ENCODE measurements at places on chromosomes 1 and 21.

DNA sequence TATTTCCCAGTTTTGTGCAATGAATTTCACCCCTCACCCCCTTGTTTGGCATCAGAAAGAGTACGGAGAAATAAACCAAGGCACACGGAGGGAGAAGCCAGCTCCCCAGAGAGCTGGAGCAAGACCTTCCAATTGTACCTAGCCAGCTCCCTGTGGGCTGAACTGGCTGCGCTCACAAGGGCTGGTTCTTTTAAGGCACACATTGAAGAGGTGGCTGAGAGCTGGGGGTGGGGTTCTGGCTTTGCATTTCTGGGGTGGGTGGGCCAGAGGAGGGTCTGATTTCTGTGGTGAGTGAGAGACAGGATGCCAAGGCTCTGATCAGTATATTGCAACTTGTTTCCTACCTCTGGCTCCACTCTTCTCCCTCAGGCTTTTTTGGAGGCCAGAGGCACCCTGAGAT is 39.5 kb upstream of the NFASC start:
- DNase-seq, result no peak

DNA sequence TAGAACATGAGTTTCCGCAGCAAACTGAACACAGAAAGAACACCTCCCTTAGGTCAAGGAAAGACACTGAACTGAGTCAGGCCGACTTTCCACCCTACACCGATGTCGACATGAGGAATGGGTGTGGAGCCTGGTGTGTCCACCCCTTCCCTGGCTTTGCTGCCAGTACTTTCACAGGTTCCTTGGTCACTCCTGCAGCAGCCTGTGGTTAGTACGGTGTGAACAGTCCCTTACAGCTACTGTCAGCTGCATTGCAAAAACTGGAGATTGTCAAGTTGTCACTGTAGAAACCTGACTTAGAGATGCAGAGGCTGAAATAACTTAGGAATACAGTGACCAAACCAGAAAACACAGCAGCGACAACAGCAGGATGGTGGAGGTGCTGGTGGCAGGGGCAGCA is 7.1 kb downstream of the PGLYRP3 start:
- no peak for DNase-seq

DNA sequence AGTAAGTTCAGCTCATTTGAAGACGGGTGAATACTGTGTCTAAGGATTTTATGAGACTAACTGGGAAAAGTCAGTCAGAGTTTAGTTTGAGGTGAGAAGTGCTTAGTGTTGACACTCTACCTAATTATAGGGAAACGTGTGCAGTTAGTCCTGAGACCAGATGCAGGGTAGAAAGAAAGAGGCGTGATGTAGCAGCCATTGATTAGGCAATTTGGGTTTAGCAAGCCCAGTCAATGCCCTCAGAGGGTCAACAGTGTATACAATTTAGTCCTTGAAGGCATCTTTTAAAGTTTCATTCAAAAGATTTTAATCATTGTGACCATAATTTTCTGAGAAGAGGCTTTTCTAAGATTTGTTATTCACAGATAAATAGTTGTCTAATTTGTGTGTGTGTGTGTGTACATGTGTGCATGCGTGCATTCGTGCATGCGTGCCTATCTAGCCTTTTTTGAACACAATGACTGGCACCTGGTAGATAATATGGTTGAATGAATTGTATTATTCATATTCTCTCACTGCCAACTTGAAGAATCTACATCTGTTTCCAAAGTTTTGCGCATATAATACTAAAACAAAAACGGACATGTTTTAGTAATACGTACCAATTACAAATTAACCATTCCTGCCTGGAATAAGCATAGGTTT is 332.9 kb downstream of the SRGAP2C start:
- no peak for DNase-seq

DNA sequence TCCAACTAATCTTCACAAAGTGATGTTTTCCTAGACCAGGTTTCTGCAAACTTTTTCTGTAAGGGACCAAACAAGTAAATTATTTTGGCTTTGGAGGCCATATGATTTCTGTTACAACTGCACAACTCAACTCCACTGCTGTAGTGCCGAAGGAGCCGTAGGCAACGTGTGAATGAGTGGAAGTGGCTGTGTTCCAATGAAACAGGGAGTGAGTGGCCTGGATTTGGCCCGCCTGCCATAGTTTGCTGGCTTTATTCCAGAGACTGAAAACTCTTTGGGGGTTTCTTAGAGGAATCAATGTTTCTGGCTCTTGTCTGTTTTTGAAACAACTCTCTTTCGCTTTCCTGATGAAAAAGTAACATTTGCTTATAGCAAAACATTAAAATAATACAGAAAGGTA is 12.6 kb upstream of the ACTL8 start:
- no peak for DNase-seq

GRCh38 chr21:46116776-46117585 is 19.1 kb downstream of the COL6A2 start:
- no peak for DNase-seq

GRCh38 chr1:30305519-30305918 is 417.9 kb downstream of the MATN1 start:
- DNase-seq, result no peak

GRCh38 chr1:180675586-180675985 is 43.8 kb downstream of the XPR1 start:
- DNase-seq, result no peak

DNA sequence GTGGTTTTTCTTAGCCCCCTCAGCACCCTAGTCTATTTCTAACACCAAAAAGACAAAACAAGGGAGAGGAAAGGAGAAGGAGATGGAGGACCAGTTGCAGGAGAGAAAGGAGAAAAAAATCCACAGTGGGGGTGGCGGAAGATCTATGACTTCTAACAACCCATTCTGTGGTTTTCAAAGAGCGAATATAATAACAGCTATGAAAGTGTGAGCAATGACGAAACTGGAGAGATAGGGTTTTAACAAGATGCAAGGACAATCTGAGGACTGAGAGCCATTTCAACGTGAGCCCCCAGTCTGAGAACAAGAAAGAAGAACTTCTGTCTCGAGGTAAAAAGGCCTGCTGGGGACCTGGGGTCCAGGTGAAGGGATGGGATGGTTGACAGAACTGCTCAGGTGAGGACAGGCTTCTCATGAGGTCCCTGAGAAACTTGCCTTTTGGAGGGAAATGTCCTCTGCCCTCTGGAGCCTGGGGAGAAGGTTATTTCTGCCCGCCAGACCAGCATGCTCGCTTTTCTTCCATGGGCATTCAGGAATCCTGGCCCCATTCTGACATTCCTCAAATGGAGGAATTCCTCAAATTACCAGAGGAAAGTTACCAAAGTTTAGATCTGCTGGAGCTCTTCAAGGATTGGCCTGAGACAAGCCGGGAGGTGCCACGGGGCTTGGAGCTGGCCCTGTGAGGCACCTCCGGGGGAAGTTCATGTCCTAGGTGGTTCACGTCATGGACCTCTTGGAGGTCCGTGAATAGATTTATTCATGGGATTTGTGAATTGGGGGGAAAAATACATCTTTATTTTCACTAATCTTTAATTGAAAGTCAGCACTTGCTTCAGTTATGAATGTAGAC is at the start of gene CD160:
TSS of gene CD160 (plus strand) at position 270 of the 850 bp plus-strand sequence. CDS start 8,829 bp downstream, outside the sequence.
- no peak for DNase-seq

DNA sequence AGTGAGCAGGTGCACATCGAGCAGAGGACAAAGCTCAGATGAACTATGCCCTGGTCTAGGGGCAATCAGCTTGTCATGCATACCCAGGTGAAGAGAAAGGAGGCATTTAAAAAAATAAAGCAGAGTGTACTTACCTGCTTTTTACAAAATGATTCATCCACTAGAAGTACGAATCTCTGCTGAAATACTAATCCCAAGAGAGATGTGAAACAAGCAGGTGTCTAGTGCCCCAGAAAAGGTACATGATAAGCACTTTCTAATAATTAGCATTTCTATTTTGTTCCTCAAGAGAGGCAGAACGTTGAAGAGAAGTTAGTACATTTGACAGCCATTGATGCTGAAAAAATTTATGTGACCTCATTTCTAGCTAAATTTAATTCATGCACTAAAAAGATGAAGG is 31.1 kb downstream of the CHODL start:
- no peak for DNase-seq

DNA sequence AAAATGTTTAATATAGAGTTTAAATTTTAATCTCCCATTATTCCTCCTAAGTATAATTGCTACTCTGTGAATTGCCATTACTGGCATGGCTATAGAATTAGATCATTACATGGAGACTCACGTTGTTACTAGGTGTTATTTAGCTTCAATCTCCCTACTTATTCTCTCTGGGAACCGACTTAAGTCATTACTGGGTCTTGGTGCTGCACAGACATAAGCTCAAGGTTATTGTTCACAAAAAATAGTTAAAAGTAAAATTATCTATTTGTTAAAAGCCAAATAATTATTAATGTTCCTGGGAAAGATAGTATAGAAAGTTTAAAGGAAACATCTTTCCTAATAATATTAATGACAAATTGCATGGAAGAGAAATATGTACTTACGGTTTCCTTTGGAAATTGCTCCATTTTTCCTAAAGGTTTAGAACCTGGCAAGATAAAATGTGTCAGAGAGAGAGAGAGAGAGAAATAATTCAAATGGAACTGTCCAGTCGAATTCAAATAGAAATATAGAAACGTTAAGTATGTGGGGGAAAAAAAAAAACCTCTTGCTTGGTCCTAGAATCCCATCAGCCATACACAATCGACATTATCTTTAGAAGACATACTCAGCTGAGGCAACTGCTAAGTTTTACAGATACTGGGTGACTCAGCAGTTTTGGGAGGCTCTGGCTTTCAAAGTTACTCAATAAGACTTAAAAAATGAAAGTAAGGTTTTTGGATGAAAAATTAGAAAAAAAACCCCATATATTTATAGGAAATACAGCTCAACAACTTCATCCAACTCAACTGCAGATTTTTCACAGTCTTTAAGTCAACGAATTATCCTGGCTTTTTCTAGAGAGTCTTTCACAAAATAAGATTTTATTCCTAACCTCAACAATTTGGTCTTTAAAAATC is at the start of gene SPTA1:
TSS of gene SPTA1 (minus strand) at position 605 of the 899 bp plus-strand sequence. CDS start at position 407, 198 bp downstream.
- no peak for DNase-seq

DNA sequence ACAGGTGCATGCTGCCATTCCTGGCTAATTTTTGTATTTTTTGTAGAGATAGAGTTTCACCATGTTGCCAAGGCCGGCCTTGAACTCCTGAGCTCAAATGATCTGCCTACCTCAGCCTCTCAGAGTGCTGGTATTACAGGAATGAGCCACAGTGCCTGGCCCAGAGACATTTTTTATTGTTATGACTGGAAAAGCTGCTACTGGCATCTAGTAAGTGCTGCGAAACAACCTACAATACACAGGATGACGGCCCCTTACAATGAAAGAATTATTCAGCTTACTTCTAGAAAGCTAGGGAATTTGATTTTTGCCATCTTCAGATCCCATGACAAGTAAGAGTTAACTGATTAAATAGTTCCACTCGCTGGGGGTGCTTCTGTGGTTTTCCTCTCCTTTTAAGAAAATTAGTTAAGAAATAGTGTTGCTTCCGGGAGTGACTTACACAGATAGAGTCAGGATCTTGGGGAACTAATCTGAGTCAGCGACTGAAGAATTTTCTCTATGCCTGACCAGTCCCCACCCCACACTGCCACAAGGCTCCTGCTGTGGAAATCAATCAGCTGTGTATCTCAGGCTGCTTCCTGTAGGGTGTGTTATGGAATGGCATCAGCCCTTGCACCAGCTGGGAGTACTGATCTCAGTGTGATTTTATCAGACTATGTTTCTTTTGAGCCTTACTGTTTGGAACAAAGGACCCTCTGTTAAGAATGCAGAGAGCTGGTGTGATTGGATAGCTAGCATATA is 93.0 kb upstream of the BMP8A start:
- peak; percentile 84 for DNase-seq

DNA sequence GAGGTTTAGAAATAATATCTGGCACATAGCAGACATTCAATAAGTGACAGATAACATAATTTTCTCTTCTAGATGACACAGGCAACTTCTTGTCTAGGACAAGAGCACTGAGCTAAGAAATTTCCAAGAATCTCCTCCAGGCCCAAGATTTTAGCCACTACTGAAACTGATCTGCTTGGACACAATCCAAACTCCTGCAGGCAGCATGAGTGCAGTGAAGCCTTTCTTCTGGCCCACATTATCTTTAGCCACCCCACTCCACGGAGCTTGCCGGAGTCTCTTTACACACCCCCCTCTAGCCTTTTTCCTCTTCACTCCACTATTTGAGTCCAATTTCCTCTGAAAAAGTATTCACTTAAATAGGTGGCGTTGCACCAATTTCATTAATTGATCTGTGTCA is 142.9 kb upstream of the DUSP10 start:
- no peak for DNase-seq

DNA sequence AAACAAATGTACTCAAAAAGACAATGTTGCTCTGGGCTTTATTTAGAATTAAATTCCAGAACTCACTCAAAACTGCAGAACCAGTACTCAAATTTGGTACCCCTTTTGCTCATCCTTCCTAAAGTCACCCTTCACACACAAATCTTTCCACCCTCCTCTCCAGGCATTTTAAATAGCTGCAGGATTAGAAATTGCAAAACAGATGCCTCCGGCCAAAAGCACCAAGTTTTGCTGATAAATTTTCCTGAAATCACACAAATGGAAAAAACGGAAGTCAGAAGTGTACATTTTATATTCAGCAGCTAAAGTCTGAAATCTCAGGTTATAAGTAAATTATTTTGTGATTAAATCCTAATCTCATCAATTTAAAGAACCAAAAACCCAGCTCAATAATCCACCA is 147.0 kb downstream of the NRIP1 start:
- DNase-seq, result no peak

DNA sequence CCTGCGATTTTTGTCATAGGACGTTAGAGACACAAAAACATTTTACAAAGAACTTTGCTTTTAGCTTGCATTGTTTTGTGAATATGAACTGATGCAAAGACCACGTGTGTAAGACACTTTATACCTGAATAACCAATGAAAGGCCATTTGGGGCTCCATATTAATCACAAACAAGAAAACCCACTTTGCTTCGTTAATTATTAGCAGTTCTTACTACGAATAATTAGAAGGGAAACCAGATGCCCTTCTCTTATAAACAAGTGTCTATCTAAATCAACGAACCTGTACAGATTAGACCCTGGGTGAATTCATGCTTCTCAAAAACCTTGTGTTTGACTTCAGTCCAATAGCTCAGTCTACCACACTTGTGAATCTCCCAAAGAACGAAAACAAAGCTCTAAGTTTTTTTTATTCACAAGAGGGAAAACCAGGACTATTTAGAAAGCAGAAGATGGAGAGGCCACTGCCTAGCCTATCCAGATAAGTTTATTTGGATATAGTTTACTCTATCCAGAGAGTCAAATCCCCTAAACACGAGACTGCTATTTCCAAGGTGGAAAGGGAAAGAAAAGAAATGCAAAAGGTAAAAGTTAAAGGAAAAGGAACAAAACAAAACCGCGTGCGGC is 897 bp downstream of the CYYR1 start:
- DNase-seq, result no peak

- no peak for DNase-seq
Observed at GRCh38 chr21:30044447-30045064, 104.8 kb upstream of the GRIK1 start.

- no peak for DNase-seq
Observed at GRCh38 chr1:235863699-235864093, 3.0 kb downstream of the LYST start.

GRCh38 chr1:11855430-11855829 is 3.3 kb downstream of the NPPB start:
- DNase-seq, result no peak

DNA sequence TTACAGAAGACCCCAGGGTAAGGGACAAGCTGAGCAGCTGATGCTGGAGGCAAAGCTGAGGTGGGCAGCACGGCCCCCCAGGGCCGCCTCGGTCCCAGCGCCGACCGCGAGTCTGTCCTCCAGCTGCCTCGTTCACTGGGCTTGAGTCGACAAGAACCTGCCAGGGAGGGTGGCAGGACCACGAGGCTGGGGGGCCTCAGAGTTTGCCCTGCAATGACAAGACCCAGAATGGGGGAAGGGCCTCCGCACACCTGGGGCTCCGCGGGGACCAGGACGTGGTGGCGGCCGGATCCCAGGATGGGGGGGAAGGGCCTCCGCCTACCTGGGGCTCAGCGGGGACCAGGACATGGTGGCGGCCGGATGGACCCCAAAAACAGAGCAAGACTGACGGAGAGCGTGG is 53.9 kb upstream of the COL18A1 start:
- no peak for DNase-seq
